ENCODE measurements at places on chromosomes 5 and 9.

DNA sequence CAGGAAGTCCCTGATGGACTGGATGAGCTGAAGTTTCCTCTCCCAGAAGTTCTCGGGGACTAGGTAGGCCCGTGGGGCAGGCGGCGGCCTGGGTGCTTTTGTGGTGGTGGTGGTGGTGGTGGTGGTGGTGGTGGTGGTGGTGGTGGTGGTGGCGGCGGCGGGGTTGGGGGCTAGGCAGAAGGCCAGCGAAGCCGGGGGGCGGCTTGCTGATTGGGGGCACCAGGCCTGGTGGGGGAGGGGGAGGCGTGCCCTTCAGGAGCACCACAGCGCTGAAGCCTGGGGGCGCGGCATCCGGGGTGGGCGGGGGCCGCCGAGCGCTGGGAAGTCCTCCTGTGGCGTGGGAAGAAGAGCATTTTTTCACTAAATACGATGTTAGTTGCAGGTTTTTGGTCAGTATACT is 26.9 kb downstream of the SPATA31C1 start:
- DNase-seq = no peak

- DNase-seq = no peak
Observed at GRCh38 chr9:136917902-136918301, 26.6 kb downstream of the FBXW5 start.

GRCh38 chr5:112063191-112063590 is 306.2 kb upstream of the NREP start:
- no peak for DNase-seq

GRCh38 chr5:573976-574375 is 38.2 kb upstream of the CEP72 start:
- DNase-seq = no peak

DNA sequence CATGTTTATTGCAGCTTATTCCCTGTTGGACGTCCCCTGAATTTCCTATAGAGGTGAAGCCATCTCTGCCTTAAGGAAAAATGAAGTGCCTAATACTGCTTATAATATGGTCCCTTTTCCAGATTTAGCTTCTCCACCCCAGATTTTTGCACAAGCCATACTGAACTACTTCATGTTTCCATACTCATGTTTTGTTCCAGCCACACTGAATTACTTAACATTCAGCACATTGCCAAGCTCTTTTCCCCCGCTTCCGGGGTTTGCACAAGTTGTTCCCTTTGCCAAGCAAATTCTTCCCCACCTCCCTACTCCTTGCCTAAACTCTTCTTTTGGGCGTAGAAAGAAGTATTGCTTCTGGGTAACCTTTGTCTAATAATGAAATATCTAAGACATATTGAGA is 1.7 kb upstream of the CNTRL start:
- DNase-seq = peak; percentile 21

- peak; percentile 50 for DNase-seq
Observed at GRCh38 chr9:112332977-112333638, at the start of gene PTBP3. Gene PTBP3, minus strand, starts transcription at chr9:112333619. Its CDS starts 35,754 bp downstream, at chr9:112297865.

DNA sequence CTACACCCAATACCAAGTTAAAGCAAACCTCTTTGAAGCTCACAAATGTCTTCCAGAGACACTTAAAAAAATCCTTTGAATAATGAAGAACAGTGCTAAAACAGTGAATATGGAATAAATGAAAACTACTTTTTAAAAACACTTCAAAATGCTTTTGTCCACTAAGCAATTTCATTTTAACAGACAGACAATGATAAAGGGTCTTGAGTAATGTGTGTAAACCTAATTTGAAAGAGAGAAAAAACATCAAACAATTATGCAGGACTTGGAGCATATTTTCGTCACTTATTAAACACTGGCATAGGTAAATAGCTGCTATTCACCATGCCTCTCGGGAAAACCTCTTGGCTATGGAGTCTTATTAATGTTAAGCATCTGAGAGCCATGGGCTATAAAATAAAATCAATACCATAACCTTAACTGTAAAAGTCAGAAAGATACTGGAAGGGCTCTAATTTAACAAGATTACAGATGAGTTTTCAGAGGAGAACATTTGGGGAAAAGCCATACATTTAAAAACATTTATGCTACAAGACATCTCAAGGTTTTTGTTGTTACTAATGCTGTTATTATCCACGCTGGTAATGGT is 177.8 kb downstream of the NFIB start:
- no peak for DNase-seq

GRCh38 chr5:154044581-154044980 is 5.8 kb downstream of the MFAP3 start:
- DNase-seq = no peak

DNA sequence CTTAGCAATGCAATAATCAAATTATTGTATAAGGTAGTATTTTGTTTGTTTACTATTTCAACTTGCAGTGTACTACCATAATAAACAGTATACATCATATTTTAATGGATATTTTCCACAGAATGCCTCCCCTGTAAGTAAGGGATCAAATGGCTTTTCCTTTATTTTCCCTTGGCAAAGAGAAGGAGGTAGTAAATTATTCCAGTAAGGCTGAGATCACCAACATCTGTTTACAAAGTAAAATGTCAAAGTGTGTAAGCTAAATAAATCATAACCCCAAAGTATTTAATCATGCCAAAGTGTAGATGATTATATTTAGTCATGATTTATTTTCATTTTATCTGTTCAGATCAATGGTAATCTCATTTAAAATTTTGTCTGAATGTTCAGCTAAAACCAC is 537.6 kb downstream of the PRDM9 start:
- no peak for DNase-seq

- no peak for DNase-seq
Observed at GRCh38 chr5:65734921-65735320, 12.9 kb downstream of the NLN start.

DNA sequence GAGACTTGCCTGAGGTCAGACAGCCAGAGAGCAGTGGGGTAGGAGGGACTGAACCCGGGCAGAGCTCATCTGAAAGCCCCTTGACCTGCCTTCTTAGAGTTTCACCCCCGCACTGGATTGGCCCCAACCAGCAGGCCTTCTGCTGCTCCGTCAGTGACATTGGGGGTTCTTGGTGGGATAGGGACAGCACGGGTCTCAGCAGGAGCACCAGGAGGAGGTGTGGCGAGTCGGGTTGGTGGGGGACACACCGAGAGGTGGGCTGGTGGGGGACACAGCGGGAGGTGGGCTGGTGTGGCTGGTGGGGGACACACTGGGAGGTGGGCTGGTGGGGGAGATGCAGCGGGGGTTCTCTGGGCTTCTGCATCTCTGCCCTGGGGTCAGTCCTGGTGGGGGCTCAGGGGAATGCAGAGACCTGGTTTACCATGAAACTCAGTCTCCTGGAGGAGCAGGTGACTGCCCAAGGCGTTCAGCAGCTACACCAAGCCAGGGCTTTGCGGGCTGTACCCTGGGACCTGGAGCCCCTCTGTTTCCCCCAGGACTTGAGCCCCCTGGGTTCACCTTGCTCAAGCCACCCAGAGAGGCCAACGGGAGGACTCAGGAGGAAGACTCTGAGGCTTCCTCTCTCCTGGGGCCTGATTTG is 28.1 kb upstream of the RNU6ATAC start:
- no peak for DNase-seq

- DNase-seq = no peak
Observed at GRCh38 chr5:2699686-2700085, 51.8 kb downstream of the IRX2 start.

DNA sequence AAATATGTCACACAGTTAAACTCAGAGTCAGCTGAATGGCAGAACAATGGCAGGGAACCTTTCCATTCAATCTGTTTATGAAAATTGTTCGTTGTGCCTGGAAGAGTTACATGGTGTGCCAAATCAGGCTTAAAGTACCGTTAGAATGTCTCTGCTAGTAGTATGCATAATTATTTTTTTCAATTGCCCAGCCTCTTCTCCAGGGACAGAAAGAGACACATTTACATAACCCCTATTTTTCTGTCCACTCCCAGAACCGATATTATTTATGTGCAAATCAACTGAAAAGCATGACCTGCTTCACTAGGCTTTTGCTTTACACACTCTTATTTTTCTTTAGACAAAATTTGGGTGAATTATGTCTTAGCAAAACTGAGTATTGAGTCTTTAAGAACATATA is 459.1 kb downstream of the EFNA5 start:
- no peak for DNase-seq

DNA sequence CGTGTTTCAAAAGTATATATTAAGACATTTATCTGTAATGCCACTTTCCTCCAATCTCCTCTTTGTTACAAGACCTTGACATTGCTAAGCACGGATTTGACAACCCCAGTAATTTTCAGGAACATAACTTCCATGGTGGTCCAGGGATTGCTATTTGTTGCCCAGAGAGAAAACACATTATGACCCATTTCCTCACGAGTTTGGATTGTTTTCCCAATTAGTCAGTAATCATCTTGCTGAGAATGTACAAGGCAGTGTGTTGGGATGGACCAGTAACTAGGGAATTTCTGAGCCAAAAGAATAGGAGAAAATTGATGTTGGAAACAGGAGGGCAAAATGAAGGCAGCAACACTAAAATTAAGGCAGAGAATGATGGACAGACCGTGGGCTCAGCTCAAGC is 574.1 kb downstream of the EBF1 start:
- no peak for DNase-seq

GRCh38 chr9:125332527-125332926 is 70.9 kb downstream of the GAPVD1 start:
- no peak for DNase-seq

- DNase-seq = no peak
Observed at GRCh38 chr9:34884747-34885189, 73.3 kb upstream of the PHF24 start.

GRCh38 chr5:113212244-113212920 is 222.4 kb downstream of the TSSK1B start:
- no peak for DNase-seq

GRCh38 chr5:122880749-122881148 is 35.3 kb downstream of the SNX24 start:
- no peak for DNase-seq

DNA sequence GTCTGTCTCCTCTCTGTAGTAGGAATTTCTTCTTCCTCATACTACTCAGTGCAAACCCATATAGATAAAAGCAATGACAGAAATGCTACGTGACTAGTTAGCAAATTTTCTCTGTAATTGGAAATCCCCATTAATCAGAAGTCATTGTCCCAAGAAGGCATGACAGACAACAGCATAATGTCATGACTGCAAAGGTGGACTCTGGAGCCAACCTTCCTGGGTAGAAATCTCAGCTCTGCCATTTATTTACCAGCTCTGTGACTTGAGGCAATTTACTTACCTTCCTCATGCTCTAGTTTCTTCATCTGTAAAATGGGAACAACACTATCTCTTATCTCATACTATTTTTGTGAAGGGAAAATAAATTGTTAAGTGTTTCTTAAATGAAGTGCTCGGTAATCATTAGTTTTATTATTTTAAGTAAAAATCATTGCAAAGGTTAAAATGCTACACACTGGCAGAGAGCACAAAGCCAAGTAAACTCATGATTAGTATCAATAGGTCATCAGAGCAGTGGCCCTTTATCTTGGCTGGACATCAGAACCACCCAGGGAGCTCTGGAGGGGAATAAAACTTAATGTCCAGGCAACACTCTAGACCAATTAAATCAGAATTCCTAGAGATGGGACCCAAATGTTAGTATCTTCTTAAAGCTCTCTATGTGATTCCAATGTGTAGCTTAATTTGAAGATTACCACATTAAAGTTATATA is 43.8 kb upstream of the FST start:
- DNase-seq = no peak

- DNase-seq = peak; percentile 47
Observed at GRCh38 chr5:170466988-170467707, 36.7 kb upstream of the KCNIP1 start.

DNA sequence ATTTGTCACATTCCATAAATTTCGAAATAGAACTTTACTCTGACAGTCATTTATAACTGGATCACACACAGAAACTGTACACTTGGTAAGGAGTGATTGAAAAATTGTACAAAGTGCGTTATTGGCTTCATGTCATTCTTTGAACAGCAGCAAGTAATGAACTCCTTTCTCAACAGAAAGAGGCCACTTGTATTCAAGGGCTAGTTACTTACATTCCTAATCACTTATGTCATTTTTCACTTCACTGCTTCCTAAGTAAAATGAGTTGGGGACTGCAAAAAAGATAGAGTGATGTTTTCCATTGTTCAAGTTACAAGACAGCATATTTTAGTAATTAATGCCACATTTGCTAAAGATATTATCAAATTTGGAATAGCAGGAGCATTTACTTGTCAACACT is 893.2 kb downstream of the DTWD2 start:
- DNase-seq = no peak
